Suppressor macrophage (primary cell): ENCODE measurements at places on chromosomes 13 and 19.

DNA sequence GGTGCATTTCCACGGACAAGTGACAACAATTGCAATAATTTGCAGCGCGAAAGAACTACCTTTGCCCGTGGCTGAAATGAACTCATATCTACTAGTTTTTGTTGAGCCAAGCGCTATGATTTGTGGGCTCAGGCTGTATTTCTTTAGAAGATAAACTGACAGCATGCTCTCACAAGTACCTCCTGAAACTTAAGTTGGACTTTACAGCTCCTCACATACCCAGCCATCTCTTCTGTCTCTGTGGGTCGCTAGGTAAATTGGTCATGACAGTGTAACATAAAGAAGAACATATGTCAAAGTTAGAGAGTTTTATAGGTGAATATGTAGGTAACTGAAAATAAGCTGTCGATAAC is 839 bp downstream of the COG6 start:
- DNase-seq: peak; percentile 4

- no peak for DNase-seq
Observed at GRCh38 chr13:98500963-98501421, 75.9 kb downstream of the STK24 start.

GRCh38 chr13:68927387-68928026 is 1180.1 kb upstream of the ATXN8OS start:
- no peak for DNase-seq

DNA sequence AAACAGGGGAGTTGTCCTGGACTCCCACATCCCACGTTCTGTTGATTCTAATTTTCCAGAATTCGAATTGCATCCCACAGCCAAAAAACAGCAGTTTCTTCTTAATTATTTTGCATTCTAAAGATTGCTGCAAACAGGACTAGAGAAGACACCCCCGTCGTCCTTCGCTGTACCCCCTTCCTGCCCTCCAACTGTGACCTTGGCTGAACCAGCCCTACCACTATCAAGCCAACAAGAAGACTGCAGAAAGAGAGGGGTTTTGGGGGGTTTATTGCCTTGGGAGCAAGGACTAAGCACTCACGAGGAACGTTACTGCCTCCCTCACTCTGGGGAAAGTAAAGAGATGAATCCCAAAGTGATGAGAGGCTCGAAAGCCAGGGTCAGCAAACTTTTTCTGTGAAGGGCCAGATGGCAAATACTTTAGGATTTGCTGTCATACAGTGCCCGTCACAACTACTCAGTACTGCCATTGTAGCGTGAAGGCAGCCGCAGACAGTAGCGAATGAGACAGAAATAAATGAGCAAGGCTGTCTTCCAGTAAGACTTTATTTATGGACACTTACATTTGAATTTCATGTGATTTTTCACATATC is 32.5 kb upstream of the KATNAL1 start:
- DNase-seq: no peak

DNA sequence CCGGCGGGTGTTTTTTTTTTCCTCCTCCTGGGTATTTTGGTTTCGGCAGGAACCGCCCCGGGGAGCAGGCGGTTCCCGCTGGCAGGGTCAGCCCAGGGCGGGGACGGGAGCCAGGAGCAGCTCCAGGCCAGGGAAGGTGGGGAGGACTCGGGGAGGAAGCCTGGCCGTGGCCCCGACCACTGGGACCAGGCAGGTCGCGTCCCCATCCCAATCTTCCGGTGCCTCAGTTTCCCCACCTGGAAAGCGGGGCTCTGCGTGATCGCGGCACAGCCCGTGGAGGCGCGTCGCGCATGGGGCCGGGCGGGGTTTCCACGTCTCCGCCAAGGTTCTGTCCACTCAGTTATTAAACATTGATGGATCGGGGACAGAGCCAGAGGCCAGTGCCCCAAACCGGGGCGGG is 34.8 kb downstream of the IL12RB1 start:
- no peak for DNase-seq

DNA sequence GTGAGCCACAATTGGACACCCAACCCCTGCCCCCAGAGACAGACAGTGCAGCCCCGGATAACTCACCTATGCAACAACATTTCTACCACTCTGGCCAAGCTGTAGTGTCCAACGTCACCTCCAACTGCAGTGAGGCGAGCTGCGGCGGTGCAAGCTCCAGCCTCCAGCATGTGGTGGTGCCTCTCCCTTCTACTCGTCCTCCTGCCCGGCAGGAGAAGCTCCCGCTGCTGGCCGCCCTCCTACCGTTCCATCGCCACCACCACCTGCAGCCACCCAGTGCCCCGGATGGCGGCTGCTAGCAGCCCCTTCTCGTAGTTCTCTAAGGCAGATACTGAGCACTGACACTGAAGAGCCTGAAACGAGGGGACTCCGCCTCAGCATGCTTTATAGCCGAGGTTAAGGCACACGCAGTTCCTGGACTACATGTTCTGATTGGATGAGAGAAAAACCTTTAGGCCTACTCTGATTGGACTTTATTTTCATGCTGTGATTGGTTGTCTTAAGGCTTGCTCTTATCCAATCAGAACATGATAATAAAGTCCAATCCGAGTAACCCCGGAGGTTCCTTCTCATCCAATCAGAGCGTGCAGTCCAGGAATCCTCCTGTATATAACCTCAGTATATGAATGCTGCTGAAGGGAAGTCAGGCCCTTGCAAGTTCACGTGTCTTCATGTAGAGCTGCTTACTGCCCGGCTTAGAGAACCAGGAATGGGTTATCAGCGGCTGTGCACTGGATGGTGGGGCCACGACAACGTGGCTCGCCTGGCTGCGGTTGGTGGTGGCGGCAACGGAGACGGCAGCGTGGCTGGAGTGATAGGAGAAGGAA is 63.5 kb downstream of the TUBA3C start:
- DNase-seq: no peak

DNA sequence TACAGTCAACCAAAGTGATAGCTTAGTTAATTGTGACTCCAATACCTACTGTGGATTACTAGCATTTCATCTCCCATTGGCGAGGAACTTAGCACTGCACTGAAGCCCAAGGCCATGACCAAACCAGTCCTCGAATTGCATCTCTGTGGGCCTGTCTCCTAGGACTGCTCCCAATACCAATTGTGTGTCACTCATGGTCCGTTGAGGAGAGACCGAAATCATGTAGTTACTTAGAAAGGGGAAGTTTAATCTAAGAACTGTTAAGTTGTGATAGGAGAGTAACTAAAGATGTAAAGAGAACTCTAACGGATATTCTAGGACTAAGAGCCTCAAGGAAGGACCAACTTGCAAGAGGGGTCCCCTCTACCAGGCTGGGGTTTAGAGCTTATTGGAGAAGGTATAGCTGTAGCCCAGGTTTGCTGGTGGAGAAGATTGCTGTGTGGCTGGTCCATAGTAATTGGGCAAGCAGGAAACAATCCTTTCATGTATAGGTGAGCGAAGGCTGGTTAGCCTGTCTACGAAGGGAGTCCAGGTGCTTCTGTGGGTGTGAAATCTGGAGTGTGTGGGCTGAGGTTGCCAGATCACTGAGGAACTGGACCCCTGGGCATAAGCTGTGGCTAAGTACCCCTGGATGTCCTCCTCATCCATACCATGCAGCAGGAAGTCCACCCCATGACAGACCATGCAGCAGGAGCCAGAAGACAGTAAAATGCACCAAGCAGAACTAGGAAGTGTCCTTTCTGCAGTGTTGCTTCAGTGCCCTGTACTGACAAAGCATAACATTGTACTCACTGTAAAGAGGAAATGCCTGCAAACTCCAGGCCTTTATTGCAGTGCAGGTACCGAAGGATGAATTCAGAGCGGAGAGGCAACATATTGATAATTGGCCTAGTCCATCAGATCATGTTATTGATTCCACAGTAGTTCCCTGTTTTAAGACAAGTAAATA is 30.8 kb downstream of the DNAJC3 start:
- DNase-seq: peak; percentile 55

DNA sequence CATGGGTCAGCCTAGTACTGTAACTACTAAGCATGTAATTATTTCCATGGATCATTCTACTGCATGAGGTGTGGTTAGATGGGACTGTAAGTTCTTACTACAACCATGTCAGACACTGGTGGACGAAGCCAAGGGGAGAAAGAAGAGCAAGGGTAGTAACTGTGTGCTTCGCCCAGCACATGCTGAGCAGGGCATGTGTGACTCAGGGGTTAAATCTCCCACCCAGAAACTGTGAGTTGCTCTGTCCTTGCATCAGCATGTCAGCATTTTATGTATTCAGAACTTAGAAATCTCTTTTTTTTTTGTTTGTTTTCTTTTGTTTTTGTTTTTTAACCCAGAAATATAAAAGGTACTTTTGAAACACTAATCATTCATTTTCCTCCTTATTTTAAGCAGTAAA is 436.6 kb upstream of the KLF12 start:
- DNase-seq: no peak

GRCh38 chr13:76976929-76977328 is 15.0 kb upstream of the CLN5 start:
- no peak for DNase-seq

DNA sequence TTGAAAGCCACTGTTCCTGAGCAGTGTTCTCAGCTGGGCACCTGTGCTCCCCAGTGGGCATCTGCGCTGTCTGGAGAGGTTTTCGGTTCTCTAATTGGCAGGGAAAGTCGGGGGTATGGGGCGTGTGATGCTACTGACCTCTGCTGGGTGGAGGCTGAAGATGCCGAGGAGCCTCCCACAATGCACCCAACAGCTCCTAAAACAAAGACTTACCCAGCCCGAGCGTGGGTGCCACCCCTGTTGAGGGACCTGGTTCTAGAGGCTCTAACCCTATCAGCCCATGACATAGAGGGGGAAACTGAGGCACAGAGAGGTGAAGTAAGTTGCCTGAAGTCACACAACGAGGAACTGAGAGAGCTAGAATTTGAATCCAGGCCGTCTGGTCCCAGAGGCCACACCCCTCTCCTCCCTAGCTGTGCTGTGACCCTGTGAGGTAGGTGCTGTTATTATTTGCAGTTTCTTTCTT is 2.3 kb downstream of the SPACA4 start:
- DNase-seq: peak; percentile 71

GRCh38 chr13:43424412-43424811 is 362.4 kb downstream of the ENOX1 start:
- no peak for DNase-seq

- no peak for DNase-seq
Observed at GRCh38 chr13:51913421-51914136, 51.8 kb downstream of the CCDC70 start.

- no peak for DNase-seq
Observed at GRCh38 chr13:102466610-102467190, 64.9 kb upstream of the FGF14 start.

DNA sequence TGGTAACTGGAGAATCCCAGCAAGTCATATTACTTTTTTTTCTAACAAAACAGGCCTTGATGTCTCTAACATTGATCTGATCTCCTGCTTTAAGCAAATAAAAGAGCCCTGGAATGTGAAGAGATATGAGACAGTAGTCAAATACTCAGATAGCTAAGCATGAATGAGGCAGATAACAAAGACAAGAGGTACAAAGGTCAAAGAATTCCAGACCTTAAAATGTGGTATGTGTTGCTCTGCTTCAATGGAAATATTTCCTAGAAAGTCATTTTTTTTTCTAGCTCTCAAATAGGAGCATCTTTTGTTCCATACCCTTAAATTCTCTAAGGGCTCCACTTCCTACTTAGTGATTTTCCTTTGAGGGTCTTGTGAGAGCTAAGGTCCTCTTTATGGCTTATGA is 54.6 kb downstream of the ZNF254 start:
- DNase-seq: no peak

DNA sequence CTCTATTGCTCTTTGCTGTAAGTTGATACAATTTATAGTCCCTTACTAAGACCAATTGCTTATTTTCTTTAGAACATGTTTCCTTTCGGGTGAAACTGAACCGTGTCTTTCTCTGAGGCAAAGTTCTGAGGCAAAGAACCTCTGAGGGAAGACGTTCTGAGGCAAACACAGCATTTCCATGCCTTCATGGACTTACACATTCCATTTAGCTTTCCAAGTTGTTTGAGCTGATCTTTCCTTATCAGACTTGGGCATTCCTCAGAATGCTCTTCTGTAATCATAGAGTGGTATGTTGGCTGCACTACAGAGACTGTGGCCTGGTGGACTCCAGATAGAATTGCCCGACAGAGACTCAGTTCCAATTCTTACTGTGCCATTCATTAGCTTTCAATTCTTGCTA is 579.1 kb downstream of the KCTD12 start:
- DNase-seq: no peak

DNA sequence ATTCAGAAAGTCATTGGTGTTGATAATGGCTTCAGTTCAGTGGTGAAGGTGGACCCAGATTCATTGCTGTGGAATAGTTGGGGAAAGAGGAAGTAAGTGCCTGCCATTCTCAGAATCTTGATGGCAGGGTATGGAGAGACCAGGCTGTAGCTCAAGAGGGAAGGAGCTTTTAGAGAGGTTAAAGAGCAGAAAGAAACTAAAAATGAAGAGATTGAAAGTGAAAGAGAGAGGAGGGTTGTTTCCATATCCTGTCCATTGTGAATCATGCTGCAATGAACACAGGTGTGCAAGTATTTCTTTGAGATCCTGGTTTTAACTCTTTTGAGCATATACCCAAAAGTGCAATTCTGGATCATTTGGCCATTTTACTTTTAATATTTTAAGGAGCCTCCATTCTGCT is 12.5 kb downstream of the GJB6 start:
- DNase-seq: no peak

DNA sequence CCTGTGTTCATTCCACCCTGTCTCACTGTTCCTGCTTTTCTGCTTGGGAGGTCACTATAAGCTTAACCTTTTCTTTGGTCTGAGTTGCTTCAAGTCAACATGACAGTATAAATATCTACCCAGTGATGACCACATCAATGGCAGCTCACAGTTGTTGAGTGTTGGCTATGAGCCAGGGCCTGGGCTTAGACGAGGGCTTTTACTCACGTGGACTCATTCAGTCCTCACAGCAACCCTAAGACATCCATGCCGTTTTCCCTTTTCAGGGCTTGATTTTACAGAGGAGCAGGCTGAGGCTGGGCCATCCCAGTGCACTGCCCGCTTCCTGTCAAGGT is 10.2 kb upstream of the CCDC97 start:
- DNase-seq: peak; percentile 80

DNA sequence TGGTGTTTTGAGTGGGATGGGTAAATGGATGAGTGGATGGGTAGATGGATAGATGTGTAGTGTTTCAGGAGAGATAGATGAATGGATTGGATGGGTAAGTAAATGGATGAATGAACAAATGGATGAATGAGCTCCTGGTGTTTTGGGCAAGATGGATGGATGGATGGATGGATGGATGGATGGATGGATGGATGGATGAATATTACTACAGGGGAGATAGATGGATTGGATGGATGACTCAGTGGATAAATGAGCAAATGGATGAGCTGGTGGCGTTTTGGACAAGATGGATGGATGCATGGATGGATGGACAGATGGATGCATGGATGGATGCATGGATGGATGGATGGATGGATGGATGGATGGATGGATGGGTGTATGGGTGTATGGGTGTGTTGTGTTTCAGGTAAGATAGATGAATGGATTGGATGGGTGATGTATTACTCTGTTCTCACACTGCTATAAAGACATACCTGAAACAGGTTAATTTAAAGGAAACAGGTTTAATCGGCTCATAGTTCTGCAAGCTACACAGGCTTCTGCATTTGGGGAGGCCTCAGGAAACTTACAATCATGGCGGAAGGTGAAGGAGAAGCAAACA is 12.3 kb downstream of the ZSWIM4 start:
- DNase-seq: no peak
